ENCODE measurements at places on chromosomes 1 and 21.

GRCh38 chr1:224170748-224171478 lies 12.1 kb upstream of the DEGS1 start:
- peak; percentile 42 for DNase-seq

GRCh38 chr1:234968451-234968850 lies 160.2 kb downstream of the TOMM20 start:
- no peak for DNase-seq

GRCh38 chr1:244246334-244246733 lies 195.3 kb downstream of the ZBTB18 start:
- no peak for DNase-seq

DNA sequence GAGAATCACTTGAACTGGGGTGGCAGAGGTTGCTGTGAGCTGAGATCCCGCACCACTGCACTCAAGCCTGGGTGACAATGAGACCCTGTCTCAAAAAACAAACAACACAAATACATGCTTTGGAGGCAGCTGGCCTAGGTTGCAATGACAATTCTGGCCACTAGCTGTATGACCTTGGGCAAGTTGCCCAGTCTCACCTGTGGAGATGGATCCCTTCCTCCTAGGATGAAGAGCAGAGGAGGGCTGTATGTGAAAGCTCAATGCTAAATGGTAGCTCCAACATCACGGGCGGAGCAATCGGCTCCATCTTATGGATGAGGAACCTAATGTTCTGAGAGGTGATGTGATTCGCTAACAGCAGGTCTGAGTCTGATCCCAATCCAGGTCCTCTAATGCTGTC lies 20.6 kb downstream of the ADORA1 start:
- peak; percentile 38 for DNase-seq

DNA sequence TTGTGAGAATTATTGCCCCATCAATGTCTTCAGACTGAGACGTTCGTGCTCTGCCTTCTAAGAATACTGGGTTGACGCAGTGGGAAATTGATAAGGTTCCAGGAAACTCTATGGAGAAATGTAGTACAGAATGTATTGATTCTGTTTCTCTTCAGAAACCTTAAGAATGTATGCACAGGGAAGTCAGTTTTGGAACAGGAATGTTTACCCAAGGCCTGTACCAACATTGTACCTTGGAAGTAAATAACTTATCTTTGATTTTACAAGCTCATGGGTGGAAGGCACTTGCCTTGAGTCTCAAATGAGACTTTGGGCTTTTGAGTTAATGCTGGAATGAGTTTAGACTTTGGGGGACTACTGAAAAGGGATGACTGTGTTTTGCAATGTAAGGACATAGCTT lies 59.5 kb upstream of the PCP4 start:
- no peak for DNase-seq

DNA sequence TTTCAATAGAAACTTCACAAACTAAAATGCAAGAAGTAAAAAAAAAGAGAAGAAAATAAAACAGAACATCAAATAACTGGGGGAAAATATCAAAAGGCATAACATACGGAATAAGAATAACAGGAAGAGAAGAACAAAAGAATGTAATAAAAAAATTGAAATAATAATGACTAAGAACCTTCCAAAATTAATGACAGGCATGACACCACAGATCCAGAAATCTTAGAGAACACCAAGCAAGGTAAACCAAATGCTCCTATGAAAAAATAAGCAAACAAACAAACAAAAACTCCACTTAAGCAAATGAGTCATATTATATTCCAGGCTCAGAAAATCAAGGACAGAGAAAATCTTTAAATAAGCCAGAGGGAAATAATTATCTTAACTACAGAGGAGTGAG lies 8.7 kb downstream of the OR10J1 start:
- no peak for DNase-seq

Data from A549 (cell line).